ENCODE measurements at places on chromosomes 13 and 19.

DNA sequence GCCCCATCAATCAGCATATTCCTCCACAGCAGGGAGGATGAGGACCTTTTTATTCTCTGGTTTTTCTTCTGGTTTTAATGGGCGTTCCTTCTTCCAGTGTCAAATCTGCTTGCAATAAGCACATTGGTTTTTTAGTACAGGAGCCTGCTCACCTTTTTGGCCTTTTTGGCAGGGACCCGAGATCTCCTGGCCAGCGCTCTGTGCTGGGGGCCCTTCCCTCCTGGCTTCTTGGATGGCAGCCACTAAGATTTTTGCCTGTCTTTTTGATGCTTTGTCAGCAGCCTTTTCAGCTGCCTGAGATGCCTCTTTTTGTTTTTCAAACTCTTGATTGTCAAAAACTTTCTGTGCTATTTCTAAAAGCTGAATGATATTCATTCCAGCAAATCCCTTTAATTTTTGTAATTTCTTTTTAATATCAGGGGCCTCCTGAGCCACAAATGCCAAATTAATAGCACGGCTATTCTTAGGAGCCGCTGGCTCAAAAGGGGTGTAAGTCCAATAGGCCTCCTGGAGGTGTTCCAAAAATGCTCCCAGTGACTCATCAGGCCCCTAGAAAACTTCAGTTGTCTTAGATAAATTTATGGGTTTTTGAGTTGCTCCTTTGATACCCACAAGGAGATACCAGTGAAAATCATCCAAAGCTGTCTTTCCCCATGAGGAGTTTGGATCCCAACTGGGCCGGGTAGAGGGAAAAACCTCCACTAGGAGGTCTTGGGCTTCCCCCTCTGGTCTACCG, 73.0 kb downstream of the ZNF100 start:
- no peak for DNase-seq

DNA sequence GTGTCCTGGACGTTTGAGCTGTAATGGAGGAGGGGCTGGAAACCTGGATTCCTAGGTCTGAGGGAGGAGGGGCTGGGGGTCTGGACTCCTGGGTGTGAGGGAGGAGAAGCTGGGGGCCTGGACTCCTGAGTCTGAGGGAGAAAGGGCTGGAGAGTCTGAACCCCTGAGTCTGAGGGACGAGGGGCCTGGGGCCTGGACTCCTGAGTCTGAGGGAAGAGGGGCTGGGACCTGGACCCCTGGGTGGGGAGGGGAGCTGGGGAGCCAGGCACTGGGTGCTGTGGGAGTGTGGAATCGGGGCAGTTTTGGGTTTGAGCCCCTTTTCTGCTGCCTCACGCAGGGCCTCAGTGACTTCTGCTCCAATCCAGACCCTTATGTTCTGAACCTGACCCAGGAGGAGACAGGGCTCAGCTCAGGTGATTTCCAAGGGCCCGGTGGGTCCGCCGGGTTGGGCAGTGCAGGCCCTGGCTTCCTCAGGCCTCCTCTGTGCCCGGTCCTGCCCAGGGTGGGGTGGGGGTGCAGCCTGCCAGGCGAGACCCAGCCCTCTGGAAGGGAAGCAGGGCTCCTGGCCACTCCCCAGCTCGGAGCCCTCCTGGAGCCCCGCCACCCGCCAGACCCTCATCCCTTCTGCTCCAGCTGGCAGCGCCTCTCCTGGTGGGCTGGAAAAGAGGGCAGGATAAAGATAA, 14.4 kb downstream of the TTYH1 start:
- DNase-seq, result no peak

- DNase-seq, result no peak
Observed at GRCh38 chr19:55651236-55651635, 3.2 kb downstream of the CCDC106 start.

DNA sequence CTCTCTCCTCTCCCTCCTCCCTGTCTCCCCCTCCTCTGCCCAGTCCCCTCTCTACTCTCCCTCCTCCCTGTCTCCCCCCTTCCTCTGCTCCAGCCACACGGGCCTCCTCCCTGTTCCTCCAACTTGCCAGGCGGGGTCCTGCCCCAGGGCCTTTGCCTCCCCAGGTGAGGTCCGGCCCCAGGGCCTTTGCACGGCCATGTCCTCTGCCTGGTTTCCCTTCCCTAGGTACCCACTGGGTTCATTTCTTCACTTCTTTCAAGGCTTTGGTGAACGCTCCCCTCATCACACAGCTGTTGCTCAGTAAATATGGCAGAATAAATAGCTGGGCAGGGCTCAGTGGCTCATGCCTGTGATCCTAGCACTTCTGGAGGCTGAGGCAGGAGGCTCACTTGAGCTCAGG, 21.2 kb downstream of the MISP start:
- no peak for DNase-seq

- DNase-seq, result no peak
Observed at GRCh38 chr19:8096071-8096470, 43.5 kb downstream of the CCL25 start.

DNA sequence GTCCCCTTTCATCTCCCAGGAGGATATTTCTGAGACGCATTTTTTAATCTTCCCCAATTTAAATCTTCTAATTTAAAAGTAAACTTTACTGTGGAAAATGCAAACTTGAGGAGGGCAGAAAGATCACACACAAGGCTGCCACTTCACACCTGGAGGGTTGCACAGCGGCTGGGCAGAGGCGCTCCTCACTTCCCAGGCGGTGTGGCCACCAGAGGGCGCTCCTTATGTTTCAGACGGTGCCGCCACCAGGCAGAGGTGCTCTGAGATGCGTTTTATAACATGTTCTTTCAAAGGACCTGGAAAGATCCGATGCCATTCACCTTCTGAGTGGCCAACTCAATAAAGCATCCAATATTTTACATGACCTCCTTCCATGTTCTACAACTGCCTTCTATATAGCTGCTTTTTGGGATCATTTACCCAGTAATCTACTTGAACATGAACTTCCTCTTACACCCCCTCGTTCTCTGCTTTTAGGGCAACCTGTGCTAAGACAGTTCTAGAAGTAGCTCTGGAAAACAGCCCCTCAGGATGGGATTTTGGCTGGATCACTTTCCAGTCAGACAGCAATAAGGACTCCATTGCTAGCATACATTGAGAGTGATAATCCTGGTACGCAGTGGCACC, 14.8 kb upstream of the MTUS2 start:
- no peak for DNase-seq

DNA sequence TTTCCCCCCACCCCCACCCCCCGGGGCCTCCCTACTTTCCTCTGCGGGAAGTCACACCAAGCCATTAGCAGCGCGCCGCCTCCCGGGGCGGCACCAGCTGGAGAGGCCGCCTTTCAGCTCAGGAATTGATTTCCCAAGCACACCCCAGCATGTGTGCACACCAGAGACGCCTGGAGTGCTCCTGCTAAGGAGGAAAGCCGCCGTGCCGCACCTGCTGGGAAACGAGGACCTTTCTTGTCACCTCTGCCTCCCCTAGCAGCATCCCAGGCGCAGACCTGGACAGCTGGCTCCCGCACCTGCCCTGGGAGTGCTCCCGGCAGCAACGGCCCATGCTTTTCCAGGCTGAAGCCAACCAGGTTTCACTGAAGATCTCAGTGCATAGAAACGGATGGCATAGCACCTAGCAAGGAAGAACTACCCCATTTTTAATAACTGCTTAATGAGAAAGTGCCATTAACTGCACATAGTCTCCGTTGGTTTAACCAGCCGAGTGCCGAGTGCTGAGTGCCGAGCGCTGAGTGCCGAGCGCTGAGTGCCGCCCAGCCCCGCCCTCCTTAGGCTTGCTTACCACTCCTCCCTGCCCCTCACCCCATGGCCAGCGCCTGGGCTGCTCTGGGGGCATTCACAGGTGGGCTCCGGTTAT, 165.0 kb downstream of the USP12 start:
- DNase-seq, result no peak

GRCh38 chr13:39036212-39036611, 1.7 kb downstream of the PROSER1 start:
- no peak for DNase-seq

- no peak for DNase-seq
Observed at GRCh38 chr13:56755181-56755935, 385.4 kb upstream of the PRR20A start.

- no peak for DNase-seq
Observed at GRCh38 chr13:53254500-53254899, 225.9 kb downstream of the OLFM4 start.

GRCh38 chr13:111292710-111293485, 27.5 kb upstream of the TEX29 start:
- no peak for DNase-seq

- no peak for DNase-seq
Observed at GRCh38 chr13:75691183-75691582, 55.1 kb downstream of the LMO7 start.

- no peak for DNase-seq
Observed at GRCh38 chr13:71801165-71801760, 65.7 kb downstream of the DACH1 start.

GRCh38 chr13:104389691-104390090, 1323.5 kb upstream of the SLC10A2 start:
- no peak for DNase-seq

DNA sequence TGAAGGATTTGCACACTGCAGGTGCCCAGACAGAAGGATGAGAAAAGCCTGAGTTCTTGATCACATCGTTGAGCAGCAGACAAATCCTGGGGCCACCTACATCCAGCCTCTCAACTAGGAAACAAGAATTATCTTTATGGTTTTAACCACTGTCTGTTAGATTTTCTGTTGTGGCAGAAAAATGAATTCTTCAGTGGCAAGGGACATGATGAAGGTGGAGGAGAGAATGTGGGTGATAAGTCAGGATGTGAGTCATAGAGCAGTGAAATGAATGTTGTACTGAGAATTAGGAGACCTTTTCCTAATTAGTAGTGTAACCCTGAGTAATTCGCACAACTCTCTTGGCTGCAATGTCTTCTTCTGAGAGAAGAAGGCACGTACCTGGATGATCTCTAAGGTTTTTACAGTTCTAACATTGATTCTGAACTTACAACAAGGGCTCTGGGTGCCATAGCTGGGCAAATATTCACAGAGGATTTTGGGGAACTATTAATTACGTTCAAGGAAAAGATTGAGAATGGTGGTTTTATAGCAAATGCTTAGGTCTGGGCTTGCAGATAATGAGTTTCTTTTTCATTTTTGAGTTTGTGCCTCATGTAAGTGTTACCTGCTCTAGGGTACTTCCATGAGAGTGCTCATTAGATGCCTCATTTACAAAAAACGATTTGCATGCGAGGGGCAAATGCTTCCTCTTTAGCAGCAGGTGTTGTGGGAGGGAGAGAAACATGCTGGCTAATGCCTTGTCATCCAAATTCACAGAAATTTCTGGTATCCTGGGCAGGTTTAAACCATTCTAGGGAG, 111.0 kb upstream of the KL start:
- no peak for DNase-seq

- no peak for DNase-seq
Observed at GRCh38 chr19:14127929-14128509, 8.4 kb downstream of the ASF1B start.

DNA sequence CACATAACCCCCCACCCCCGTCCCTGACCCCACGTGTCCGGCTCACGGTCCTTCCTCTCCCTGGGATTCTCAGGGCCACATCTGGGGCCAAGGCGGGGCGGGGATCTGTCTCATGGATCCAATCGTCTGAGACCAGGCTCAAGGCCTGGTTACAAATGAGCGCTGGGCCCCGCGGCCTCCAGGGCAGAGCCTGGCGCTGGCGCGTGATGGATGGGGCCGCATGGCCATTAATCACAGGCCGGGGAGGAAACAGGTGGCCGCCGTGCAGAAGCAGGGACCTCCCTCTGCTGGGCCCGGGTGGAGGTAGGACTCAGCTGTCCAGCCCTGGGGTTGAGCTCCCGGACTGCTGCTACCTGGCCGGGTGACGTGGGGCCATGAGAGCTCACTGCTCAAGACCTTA, 5.8 kb upstream of the TLE5 start:
- no peak for DNase-seq

DNA sequence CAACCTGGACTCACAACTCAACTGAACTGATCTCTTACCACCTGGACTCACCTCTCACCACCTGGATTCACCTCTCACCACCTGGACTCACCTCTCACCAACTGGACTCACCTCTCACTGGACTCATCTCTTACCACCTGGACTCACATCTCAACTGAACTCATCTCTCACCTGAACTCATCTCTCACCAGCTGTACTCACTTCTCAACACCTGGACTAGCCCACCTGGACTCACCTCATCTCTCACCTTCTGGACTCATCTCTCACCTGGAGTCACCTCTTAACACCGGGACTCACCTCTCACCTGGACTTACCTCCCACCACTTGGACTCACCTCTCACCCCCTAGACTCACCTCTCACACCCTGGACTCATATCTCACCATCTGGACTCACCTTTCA, 7.3 kb upstream of the CASP14 start:
- no peak for DNase-seq

GRCh38 chr13:96730676-96731075, 263.6 kb downstream of the OXGR1 start:
- DNase-seq, result no peak

GRCh38 chr13:54884682-54885081, 1856.1 kb downstream of the OLFM4 start:
- no peak for DNase-seq

- no peak for DNase-seq
Observed at GRCh38 chr19:3409346-3410064, 43.1 kb downstream of the NFIC start.

DNA sequence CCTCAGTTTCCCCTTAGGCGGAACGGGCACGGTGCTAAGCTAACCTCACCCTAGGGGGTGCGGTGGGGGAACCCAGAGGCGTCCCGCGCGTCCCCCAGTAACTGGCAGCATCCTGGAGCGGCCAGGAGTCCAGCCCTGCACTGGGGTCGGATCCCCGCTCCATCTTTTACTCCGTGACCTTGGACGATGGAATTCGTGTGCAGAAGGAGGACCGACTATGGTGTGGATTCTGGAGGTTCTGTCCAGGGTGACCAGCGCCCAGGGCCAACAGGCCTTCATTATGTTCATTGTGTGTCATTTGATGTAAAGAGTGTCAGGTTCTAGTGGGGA, 630 bp downstream of the SPPL2B start:
- DNase-seq, result no peak

DNA sequence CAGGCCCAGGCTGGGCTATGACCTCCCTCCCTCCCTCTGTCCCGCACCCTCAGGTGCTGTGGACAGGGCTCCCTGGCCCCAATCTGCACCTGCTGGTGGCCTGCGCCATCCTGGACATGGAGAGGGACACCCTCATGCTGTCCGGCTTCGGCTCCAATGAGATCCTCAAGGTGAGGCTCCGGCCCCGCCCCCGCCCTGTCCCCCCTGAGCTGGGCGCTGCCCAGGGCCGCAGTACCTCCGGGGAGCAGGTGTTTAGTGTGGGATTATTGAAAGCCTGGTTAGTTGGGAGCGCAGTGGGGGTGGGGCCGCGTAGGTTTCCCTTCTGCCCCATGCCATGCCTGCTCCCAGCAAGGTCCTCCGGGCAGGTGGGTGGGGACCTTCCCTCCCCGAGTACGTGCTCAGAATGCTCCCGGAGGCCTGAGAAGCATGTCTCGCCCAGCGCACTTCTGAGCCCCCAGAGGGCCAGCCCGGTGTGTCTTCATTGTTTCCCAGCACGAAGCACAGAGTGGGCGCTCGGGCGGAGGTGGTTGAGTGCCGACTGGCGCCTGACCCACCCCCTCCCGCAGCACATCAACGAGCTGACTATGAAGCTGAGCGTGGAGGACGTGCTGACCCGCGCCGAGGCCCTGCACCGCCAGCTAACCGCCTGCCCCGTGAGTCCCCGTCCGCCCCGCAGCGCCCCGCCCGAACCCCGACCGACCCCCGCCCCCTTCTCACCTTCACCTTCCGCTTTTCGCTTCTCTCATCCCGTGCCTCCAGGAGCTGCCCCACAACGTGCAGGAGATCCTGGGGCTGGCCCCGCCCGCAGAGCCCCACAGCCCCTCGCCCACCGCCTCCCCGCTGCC, 8.8 kb downstream of the IL4I1 start:
- no peak for DNase-seq

Data from stimulated activated CD4-positive, alpha-beta T cell treated with anti-CD3 and anti-CD28 coated beads, TNF-alpha, amount 100 ng/mL, for 24 hours (primary cell).